Effector memory CD4-positive, alpha-beta T cell (primary cell): ENCODE measurements at places on chromosomes 3 and 15.

DNA sequence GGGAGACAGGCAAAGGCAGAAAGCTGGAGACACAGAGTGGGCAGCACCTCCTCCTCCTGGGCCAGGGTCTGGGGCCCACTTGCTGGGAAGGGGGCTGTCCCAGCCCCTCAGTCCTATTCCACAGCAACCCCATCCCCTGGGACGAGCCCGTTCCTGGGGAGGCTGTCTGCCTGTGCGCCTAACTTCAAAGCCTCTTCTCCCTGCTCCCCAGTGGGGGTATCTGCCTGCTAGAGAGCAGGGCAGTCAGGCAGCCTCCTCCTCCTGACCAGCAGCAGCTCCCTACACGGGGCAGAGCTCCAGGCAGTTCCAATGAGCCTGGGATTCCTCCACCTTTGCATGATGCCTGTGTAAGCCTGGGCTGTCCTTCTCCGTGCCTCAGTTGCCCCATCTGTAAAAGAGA, 6.9 kb downstream of the PTH1R start:
- no peak for DNase-seq

DNA sequence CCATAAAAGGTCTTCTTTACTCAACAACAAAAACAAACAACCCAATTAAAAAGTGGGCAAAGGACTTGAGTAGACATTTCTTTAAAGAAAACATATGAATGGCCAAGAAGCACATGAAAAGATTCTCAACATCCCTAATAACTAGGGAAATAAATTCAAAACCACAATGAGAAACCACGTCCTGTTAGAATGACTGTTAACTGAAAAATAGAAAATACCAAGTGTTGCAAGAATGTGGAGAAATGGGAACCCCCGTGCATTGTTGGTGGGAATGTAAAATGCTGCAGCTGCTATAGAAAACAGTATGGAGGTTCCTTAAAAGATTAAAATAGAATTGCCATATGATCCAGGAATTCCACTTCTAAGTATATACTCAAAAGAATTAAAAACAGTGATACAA, 34.8 kb downstream of the NMNAT3 start:
- no peak for DNase-seq

DNA sequence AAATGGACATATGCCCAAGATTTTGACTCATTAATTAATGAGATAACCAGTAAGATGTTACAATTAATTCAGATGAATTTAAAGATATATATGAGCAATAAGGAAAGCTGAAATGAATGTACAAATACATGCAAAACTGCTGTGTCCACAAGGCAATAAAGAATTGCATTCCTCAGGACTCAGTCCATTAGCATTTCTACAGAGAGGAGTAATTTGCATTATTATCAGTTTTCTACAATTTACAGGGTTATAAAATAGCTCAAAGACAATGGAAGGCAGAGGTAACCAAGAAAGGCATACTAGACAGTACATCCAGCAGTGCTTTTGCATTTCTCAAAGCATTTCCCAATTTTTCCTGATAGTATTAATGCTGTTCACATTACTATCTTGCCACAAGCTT, 377.1 kb upstream of the GOLIM4 start:
- DNase-seq, result no peak

DNA sequence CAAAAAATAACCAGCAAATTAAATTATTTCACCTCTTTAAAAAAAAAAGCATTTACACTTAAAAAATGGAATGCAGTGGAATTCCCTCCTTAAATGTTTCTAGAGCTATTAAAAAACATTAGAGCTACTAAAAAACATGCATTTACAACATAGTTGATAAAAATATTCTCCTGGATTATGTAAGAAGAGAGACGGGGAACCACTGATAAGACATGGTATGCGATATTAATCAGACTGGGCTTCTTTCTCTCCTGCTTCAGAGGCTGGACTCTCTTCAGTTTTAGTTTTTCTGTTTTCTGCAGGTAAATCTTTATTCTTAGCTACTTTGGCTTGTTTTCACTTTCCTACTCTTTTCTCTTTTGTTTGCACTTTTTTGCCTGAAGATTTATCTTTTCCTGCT, 40.4 kb upstream of the WDR49 start:
- DNase-seq, result no peak

DNA sequence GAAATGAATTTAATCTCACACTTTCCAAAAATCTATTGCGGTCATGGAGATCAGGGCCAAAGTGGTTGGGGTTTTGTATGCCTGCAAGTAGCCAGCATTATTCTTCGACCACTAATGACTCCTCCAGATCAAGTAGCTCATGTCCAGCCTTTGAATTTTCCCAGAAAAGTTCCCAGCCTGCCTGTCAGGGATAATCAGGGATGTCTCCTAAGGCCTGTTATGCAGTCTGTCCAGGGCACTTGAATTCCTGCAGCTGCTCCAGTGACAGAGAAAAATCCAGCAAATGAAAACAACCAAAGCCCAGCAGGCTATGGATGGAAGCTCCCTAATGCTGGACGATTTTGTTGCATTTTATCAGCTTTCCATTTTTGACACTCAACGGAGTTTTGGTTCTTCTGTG, 215.4 kb downstream of the ADAMTSL3 start:
- DNase-seq, result no peak

DNA sequence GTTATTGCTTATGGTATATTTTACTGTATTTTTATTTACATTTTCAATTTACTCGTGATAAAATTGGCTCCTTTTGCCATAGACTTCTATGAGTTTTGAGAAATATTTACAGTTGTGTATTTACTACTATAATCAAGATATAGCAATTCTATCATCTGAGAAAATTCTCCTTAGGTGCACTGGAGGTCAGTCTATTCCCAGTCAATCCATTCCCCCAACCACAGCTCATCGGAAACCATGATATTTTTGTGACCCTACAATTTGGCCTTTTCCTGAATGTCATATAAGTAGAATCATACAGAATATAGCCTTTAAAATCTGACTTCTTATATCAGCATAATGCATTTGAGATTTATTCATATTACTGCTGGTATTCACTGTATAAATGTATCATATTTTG, 114.7 kb upstream of the LRTM1 start:
- no peak for DNase-seq

DNA sequence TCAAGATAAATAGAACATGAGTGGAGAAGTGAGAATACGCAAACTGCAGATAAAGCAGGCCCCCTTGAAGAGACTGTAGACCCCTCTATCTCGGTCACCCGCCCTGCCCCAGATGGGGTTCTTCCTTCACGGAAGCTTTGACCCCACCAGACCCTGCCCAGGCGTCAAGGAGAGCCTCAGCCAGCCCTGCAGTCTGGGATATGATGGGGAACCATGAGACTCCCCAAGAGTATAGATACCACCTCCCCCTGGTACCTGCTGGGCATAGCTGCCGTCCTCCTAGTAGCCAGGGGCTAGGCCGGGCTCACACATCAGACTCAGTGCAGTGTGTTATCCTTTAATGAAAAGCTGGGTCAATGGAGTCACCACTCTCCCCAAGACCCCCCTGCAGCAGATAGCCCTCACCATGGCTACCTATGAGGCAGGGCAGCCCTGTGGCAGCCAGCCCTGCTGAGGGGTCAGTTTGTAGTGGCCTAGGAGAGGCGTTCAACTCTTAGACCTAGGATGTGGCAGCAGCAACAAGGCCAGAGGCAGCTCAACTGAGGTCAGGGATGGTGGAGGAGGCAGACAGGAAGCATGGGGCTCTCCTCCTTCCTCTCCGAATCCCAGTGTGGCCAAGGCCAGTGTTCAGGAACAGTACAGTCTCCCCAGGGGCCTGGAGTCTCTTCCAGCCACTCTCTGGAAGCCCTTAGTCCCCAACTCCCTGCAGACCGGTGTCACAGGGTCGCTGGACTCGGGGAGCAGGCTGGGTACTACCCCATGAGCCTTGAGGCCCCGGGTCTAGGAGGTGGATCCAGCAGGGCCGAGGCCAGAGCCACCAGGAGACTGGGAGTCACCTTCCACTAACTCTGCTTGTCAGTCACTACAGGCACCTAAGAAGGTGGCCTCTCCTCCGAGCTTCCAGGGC, 26.1 kb downstream of the PLXNB1 start:
- no peak for DNase-seq

DNA sequence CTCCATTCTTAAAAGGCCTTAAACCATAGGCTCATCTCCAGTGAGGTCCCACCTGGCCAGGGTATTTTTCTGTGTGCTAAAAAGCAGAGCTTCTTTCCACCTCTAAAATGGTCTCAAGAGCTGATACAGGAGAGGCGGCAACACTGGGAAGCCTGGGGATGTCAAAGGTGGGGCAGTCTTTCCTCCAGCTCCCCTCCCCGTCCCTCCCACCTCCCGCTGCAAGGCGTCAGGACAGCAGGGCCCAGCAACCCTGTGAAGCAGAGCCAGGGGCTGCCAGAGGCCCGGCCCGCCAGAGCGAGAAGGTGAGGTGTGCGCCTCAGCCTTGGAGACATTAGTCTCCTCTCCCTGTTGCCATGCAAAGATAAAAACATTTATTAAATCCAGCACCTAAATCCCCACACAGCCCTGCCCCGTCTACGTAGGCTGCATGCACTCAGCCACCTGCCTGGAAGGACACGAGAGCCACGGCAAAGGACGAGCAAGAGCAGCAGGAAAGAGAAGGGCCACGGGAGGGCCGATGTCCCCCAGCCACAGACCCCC, 75.6 kb downstream of the FAM174B start:
- no peak for DNase-seq

- DNase-seq, result no peak
These were observed 40.5 kb upstream of the IGSF10 start for GRCh38 chr3:151501171-151501922.
